ENCODE measurements at places on chromosomes 3 and 15.

DNA sequence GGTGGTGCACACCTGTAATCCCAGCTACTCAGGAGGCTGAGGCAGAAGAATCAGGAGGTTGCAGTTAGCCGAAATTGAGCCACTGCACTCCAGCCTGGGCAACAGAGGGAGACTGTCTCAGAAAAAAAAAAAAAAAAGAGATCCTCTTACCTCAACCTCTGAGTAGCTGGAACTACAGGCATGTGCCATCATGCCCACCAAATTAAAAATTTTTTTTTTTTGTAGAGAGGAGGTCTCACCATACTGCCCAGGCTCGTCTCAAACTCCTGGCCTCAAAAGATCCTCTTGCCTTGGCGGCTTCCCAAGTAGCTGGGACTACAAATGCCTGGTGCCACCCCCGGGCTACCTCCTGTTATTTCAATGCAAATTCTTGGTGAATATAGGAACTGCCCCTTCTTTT, 1.5 kb downstream of the UMPS start:
- no peak for DNase-seq

DNA sequence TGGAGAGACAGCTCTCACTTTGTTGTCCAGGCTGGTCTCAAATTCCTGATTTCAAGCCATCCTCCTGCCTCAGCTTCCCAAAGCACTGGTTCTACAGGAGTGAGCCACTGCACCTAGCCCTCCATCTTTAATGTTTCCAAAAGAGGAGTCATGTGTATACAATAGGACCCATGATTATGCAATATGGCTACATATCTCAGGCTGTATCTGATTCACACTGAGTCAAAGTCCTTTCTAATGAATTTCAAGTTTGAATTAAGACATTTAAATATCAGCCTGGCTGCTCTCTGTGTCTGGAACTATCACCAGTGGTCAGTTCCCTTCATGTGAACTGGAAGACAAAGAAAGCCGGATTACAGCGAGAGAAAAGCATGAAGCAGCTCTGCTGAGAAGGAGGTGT, 90.5 kb downstream of the MINAR1 start:
- no peak for DNase-seq

DNA sequence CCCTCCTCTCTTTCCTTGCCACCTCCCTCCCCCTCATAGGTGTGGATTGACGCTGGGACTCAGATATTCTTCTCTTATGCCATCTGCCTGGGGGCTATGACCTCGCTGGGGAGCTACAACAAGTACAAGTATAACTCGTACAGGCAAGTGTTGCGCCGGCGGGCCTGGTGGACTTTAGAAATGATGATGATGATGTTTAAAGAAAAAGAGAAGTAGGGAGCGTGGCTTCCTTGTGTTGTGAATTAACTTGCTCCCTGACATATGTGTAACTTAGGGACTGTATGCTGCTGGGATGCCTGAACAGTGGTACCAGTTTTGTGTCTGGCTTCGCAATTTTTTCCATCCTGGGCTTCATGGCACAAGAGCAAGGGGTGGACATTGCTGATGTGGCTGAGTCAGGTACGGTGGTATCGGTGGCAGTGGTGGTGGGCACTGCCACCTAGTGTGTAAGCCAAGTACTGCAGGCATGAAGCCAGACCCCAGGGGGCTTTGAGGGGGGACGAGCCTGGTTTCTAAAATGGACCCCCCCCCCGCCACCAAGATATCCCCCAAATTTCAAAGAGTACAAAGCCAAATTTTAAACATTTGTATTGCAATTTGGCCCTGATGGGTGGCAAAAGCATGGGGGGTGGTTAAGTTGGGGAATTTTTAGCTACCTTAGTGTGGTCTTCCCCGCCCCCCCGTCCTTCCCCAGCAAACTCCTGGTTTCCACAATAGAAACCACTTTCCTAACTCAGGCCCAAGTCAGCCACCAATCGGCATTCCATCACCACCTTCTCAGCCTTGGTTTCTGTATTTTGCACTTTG, 65.6 kb downstream of the SLC6A6 start:
- no peak for DNase-seq

DNA sequence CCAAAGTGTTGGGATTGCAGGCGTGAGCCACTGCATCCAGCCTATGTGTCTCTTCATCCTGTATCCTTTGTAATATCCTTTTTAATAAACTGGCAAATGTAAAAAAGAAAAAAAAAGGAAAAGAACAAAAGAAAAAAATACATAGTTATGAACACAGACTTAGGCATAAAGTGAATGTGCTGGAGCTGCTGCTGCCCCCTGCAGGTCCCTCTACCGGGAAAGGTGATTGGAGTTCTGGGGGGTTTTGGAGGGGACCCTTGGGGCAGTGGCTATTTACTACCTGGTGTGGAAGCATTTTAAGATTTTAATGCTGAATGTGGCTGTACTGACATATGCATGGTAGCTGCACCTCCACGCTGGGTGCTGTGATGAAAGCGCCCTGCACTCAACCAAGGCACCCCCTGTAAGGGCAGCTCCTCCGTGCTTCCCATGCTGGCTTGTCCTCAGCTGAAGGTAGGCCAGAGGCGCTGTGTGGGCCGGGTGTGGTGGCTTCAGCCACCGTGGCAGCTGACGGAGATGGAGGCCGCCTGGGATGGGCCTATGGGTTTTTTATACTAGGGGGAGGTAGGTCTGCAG, 49.9 kb downstream of the RPLP1 start:
- no peak for DNase-seq

GRCh38 chr3:182711261-182711683, 82.0 kb upstream of the ATP11B start:
- DNase-seq, result no peak

- DNase-seq, result no peak
Measured at GRCh38 chr3:11820531-11821041, 26.1 kb downstream of the TAMM41 start.

GRCh38 chr3:79253704-79254103, 514.1 kb downstream of the ROBO1 start:
- DNase-seq, result no peak

DNA sequence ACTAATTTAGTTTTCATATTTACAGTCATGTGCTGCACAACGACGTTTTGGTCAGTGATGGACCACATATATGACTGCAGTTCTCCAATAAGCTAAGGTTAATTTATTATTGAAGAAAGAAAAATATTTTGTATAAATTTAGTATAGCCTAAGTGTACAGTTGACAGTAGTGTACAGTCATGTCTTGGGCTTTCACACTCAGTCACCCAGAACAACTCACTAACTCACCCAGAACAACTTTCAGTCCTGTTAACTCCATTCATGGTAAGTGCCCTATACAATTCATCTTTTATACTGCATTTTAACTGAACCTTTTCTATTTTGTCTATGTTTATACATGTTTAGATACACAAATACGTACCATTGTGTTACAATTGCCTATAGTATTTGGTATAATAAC, 3.8 kb upstream of the GABRR3 start:
- no peak for DNase-seq

DNA sequence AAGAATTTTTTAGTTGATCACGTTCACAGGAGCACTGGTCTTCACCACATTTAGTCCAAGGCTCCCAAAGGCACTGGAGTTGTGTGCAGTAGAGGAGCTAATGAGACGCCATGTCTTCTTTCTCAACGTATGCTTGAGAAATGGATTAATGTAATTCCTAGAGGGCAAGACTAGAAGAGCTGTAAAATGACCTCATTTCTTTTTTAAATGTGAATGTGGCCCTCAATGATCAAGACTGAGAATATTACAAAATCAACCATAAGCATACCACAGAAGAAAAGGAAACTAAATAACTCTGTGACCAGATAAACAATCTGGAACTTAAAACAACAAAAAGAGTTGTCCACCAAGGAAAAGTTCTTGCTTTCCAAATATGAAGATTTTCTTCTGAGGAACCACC, 112.1 kb upstream of the THBS1 start:
- DNase-seq, result no peak

DNA sequence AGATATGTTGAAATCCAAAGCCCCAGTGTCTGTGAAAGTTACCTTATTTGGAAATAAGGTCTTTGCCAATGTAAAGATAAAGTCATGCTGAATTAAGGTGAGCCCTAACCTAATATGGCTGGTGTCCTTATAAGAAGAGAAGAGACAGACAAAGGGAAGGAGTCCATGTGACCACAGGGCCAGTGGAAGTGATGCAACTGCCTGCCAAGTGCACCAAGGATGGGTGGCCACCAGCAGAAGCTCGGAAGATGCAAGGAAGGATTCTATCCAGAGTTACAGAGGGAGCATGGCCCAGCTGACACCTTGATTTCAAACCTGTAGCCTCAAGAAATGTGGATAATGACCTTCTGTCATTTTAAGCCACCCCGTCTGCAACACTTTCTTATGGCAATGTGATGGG, 35.3 kb upstream of the PGPEP1L start:
- DNase-seq, result no peak

- no peak for DNase-seq
Measured at GRCh38 chr3:125134952-125135351, 77.6 kb downstream of the SLC12A8 start.

DNA sequence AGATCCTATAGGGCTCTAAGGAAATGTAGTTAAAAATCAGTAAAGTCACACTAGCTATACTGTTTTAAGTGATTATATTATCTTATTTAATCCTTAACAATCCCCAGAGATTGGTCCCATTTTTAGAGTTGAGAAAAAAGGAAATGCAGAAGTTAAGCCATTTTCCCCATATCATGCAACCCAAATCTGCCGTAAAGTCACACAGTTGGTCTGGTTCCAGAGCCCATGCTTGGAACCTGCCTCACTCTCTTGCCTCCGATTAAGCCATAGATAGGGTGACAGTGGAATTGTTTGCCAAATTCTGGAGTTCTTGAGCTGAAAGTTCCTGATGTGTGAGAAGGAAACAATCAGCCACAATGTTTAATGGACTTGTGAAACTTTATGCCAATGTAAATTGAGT, 2.3 kb upstream of the P2RY13 start:
- DNase-seq, result no peak

- DNase-seq, result no peak
Measured at GRCh38 chr3:22587446-22587845, 615.7 kb upstream of the UBE2E2 start.

DNA sequence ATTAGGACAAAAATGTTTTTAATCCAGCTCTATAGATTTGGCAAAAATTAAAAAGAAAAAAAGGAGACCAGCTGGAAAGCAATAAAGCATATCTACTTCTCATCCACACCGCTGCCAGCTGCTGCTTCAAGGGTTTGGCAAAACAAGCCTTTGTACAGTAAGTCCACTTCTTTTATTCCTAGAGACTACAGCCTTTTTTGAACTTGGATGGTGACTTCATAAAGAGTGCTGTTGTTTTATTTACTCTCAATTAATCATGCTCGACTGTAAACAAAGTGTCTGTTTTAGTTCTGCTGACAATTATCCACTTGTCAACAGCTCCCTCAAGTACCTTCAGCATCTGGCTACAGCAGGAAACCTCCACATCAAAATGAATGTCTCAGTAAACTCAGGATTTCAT, 12.3 kb upstream of the FOXB1 start:
- no peak for DNase-seq

DNA sequence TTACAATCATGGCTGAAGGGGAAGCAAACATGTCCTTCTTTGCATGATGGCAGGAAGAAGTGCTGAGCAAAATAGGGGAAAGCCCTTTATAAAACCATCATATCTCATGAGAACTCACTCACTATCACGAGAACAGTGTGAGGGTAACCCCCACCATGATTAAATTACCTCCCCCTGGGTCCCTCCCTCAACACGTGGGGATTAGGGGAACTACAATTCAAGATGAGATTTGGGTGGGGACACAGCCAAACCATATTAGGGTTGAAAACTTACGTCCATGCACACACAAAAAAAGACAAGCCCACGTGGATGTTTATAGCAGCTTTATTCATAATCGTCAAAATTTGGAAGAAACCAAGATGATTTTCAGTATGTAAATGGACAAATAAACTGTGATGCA, 72.3 kb downstream of the RPL22L1 start:
- no peak for DNase-seq

DNA sequence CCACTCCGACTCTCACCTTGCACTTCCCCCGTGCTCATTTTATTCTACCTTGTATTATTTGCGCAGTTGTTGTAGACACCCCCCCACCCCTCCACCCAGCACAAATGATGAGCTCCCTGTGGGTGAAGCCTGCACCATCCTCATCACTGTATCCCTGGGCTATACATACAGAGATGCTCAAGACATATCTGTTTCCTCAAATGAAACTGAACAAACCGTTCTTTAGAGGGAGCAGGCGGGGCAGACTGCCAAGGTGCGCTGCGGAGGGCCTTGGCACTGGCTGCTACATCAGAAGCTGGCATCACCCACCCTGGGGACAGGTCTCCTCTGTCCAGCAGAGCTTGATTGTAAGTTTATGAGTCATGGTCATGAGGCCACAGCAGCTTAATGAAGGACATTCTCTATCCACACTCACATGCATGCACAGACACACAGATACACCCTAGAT, 29.0 kb downstream of the ADCY5 start:
- DNase-seq, result no peak

- DNase-seq, result no peak
Measured at GRCh38 chr15:44706401-44706800, 4.7 kb downstream of the PATL2 start.

GRCh38 chr3:57080171-57080570, 19.7 kb downstream of the SPATA12 start:
- DNase-seq, result no peak

DNA sequence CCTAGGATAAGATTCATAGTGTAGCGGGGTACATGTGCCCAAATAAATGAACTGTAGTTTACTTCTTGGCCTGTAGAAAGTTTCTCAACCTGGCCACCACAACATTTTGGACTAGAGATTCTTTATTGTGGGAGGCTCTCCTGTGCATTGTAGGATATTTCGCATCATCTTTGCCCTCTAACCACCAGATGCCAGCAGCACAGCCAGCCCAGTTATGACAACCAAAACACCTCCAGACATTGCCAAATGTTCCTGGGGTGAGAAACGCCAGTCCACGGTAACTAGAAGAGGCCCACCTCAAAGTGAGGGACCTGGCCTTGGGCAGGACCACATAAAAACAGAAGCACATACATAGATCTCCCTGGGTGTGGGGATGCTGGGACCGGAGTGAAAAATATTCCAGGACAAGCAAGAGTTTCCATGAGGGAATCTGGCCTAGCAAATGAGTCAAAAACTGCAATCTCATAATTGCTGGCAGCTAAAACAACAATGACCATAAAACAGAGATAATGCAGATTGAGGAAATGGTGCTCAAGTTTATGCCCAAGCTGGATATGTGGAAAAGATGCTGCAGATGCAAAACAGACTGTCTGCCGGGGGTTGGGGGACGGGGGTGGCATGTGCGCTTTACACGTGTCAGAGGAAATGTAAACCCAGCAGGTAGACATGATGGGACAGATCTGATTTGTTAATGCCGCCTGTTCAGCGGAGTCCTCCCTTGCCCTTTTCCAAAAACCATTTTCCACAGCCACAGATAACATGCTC, 39.7 kb downstream of the ARHGEF3 start:
- DNase-seq, result no peak

DNA sequence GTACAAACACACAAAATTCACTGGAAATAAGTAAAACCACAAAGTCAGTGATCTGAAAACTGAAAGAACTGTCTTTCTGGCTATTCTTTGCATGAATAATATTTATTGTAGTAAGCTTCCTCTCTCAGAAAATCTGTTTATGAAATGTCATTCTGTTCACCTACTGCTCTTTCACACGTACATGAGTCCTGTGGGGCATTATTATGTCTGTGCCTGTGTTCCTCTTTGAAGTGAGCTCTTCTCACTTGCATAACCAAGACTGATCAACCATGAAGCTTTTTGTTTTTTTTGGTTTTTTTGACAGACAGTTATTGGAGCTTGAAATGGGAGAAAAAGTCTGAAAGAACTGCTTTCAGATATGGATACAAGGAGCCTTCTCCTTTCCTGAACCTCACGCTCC, 195.8 kb downstream of the PLCH1 start:
- DNase-seq, result no peak

All from esophagus squamous epithelium (tissue), 5 donors.